ENCODE measurements at places on chromosomes 2 and 18.

GRCh38 chr18:7618891-7619442 is 51.9 kb downstream of the PTPRM start:
- no peak for DNase-seq

GRCh38 chr2:18790509-18791171 is 201.3 kb upstream of the NT5C1B start:
- no peak for DNase-seq

DNA sequence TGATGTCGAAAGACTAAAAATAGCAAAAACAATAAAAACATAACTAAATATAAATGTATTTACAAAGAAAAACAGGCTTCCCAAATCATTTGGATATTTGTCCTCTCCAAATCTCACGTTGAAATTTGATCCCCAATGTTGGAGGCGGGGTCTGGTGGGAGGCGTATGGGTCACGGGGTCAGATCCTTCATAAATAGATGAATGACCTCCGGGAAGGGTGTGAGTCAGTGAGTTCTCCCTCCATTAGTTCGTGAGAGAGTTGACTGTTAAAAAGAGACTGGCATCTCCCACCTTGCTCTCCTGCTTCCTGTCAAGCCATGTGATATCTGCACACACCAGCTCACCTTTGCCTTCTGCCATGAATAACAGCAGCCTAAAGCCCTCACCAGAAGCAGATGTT is 703.0 kb downstream of the TMEM182 start:
- DNase-seq, result no peak

DNA sequence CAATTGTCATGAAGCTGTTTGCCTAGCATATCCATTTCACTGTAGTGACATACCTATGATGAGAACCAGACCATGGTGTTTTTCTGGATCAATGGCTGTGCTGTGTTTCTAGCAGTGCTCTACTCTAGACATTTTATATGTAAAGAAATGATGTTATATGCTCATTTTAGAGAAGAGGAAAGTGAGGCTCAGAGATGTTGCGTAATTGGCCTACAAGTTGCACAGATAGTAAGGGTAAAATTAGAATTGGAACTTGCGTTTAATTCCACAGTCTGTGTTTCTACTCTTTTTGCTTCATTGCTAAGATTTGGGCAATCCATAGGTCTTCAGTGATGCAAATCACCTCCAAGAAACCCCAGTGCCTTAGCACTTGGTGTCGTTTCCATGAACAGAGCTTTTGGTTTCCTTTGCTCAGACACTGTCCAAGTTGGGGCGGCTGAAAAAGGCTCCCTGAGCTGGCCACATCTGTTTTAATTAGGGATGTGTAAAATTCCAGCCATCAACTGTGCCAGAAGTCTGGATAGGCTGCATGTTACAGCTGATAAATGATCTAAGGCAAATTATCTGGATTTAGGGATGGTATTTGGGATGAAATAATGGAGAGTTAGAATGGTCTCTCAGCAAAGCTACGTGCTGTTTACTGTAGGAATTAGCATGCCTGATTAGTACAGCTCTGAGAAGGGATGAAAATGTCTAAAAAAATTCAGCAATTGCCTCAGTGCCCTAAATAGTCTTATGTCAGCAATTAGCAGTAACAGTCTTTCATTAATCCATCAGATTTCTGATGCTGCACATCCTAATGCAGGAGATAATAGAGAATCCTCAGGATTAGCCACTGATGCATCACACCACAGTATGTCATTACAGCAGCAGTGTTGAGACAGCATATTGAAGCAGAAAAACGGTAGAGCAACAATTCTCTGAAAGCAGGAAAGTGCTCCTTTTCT is 65.3 kb downstream of the PTPRM start:
- DNase-seq, result no peak

DNA sequence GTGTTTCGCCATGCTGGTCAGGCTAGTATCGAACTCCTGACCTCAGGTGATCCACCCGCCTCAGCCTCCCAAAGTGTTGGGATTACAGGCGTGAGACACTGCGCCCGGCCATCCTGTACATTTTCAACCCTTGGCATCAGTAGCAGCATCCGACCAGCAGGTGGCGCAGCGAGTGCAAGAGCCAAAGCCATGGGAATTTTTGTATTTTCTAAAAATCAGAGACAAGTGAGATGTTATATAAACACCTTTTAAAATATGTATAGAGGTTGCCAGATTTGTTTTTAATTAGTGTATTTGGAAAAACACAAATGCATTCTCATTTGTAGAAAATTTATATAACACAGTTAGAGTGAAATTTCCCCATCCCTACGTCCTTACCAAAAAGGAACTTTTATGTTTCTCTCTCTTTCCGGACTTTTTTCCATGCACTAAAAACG is 36.8 kb downstream of the MOGAT1 start:
- DNase-seq, result peak; percentile 89
